ENCODE measurements at places on chromosomes 1 and 21. TPM values are rescaled to one million over a fixed set of nuclear protein-coding genes. Genes with fewer than 3 reads are reported as not detected.

GPR25 gene
- total RNA-seq: not detected

MROH9 gene
- not detected for total RNA-seq

CRNN gene
- not detected for total RNA-seq

LHX8 gene
- not detected for total RNA-seq

C4BPB gene
- not detected for total RNA-seq

NBPF6 gene
- not detected for total RNA-seq

HSD3B1 gene
- not detected for total RNA-seq

DENND2D gene
- 2.3 TPM for total RNA-seq

CTXND2 gene
- total RNA-seq: not detected

CHD5 gene
- total RNA-seq: under 0.01 TPM

SIK1 gene
- 0.39 TPM for total RNA-seq

BGLAP gene
- total RNA-seq: 0.37 TPM

SPATA45 gene
- not detected for total RNA-seq

ASPM gene
- 39.3 TPM for total RNA-seq

MYOM3 gene
- total RNA-seq: under 0.01 TPM

UBASH3A gene
- not detected for total RNA-seq

CD244 gene
- not detected for total RNA-seq

CHIT1 gene
- total RNA-seq: not detected

FAAH gene
- total RNA-seq: 1.5 TPM

RAD54L gene
- 4.0 TPM for total RNA-seq

ZRANB2 gene
- total RNA-seq: 25.4 TPM

ANGPTL7 gene
- not detected for total RNA-seq

C21orf58 gene
- 5.9 TPM for total RNA-seq

GADD45A gene
- 15.8 TPM for total RNA-seq

DENND1B gene
- 5.5 TPM for total RNA-seq

PCP4 gene
- not detected for total RNA-seq

GBP5 gene
- not detected for total RNA-seq

SYT14 gene
- not detected for total RNA-seq

HHAT gene
- 2.2 TPM for total RNA-seq

C1QA gene
- not detected for total RNA-seq

BPNT1 gene
- 22.3 TPM for total RNA-seq

PGD gene
- total RNA-seq: 104 TPM

PKP1 gene
- total RNA-seq: under 0.01 TPM

PTGS2 gene
- total RNA-seq: 7.6 TPM

All from subcutaneous preadipocyte (primary cell).